RCC 7860 (cell line): ENCODE measurements at places on chromosomes 4 and X.
A peak's percentile ranks its signal among the peaks of the same experiment; 100 is the strongest.

GRCh38 chrX:152821145-152821765, 9.3 kb downstream of the CETN2 start:
- DNase-seq: peak; percentile 16

DNA sequence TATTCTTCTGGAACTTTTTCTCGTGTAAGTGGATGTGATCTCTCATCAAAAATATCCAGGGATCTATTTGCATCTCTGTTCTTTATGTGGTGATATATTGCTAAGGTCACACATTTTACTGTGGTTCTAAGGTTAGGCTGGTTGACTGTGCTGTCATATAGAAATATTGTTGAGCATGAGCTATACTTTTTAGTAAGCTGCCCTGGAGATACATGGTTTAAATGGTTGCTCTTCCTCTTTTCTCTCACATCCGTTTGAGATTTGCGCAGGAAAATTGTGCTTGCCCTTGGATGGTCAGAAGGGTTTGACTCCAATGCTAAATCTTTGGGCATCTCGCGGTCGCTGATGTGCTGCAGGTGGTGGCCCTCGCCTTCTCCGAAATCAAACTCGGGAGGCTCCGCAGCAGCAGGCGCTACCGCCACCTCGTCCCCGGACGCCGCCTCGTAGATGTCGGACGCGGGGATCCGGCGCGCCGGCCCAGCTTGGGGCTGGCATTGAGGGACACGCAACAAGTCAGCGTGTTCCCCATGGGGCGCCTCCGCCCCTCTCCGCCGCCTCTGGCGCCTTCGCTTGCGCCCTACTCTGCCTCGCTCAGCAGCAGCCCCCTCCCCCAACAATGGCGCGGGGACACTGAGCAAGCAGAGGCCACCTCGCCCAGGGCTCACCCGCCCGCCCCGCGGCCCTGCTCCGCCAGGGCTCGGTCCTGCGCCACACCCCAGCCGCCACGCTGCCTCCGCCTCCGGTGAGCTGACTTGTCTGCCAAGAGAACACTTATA, 154.5 kb downstream of the MSN start:
- DNase-seq: no peak

DNA sequence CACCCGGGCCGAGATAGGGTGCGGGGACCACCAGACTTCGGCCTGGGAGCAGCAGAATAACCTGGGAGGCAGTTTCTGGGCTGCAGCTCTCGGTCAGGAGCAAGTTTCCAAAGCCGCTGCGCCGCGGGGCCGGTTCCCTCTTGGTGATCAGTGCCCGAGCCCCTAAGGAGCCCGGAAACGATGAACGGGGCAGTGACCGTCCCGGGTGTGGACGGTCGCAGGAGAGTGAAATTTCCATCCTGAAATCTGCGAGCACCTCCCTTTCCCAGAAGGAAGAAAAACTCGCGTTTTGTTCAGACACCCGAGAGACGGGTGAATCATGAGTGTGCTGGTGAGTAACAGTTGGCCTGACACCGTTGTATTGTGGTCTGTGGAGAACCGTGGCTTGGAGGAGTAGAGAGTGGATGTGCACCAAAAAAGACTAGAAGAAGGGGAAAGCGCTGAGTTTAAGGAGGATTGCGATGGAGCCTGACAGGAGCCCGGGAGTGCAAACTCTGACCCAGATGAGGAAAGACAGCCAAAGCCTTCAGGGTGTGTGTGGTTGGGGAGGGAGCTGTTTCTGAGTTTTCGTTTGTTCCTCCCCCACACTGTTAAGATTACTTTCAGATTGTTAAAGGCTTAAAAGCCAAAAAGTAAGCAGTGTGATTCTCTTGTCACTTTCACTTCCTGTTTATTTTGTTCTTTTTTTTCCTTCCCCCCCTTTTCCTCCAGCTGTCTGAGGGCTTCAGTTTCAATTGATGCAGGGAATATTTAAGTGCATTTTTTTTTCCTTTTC, 828 bp downstream of the MCUB start:
- peak; percentile 61 for DNase-seq

DNA sequence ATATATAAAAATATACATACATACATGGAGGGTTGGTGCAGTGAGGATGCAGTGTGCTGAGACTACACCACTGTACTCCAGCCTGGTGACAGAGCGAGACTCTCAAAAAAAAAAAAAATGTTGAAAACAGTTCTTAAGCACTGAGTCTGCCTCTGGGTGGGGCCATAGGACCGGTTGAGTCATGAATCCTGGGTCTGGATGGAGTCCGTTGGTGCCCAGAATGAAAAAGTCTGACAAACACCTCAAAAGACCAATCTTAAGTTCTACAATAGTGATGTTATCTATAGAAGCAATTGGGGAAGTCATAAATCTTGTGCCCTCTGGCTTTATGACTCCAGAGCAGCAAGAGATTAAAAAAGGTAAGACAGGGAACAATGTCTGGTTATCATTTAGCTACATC, 70.4 kb downstream of the FGFBP1 start:
- peak; percentile 8 for DNase-seq

DNA sequence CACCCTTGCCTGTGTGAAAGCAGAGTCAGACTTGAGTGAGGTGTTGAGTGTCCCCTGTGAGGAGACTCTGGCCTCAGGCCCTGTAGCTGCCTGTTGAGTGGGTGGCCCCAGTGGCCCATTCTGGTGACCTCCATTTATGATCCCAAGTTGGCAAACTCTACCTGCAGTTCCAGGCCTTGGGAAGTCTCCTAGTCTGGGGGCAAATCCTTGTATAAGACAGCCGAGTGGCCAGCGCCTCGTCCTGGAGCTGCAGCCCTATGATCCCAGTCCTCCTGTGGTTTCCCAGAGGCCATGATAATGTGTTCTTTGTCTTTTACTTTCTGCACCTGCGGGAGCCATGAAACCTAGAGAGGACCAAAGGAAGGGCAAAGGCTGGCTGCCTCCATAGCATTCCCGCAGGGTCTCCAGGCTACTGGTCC, 58.7 kb downstream of the NBDY start:
- no peak for DNase-seq

- DNase-seq: no peak
Measured at GRCh38 chr4:155026715-155027114, 181.7 kb upstream of the NPY2R start.

- DNase-seq: peak; percentile 21
Measured at GRCh38 chrX:43025806-43026315, 247.9 kb upstream of the PPP1R2C start.

DNA sequence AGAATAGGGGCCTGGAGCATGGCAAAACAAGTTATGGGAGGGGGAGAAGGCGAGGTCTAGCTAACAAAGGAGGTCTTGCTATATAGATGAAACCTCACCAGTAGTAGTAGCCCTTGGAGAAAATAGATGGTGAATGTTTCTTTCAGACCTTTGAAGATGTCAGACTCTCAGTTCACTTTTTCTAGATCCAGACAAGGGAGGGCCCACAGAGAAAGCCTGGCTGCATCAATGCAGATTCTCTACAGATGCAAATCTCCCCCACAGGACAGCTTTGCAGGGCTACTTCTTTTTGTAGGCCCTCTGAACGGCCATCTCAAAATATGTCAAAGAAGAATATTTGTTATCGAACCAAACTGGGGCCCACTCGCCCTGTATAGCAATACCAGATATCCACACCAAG, 159.7 kb downstream of the ANK2 start:
- no peak for DNase-seq

DNA sequence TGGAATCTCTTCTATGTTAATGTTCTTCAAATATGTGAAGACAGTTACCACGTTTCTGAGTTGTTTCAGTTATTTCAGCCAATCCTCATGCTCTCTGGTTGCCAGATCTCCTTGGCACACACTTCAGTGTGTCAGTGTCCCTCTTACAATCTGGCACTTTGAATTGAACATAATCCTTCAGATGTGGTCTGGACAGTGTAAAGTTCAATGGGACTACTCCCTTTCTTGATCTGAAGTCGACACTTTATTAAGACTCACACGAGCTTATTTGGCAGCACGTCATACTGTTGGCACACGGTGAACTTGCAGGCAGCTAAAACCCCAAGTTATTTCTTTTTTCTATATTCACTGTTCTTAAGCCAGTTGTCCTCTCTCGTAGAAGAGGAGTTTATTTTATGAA, 28.2 kb downstream of the ARSJ start:
- no peak for DNase-seq

DNA sequence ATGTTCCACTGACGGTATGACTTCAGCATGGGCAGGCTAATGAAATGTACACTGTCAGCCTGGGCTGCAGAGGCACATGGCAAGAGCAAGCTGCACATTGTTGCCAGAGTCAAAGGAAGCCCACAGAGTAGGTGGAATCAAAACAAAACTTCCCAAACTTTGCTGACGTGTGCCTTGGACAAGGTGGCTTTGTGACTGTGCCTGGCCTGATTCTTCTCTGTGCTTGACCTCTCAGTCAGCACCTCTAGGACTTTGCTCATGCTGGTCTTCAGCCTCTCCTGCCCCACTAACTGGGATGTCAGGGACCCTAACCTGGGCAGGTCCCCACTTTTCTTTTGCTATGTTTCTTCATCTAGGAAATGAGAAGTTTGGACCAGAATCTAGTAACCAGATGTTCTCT, 40.5 kb upstream of the KIAA1210 start:
- no peak for DNase-seq
